GM12878 (cell line): ENCODE measurements at places on chromosomes 4 and X.

DNA sequence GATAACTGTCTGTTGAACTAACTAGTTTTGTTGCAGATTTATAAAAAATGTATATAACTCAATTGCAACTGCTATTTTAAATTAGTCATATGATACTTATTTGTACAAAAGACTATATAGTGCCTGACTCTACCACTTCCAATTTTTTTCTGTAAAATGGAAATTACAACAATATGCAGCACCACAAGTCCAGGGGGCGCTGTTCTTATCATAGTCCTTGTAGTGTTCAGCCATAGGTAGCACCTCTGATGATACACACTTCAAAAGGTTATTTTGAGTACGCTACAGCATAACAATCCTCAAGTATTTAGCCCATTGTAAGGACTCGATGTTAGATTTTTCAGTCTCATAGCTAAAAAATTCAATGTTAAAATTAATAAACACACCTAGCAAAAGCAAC, 174.9 kb downstream of the CORIN start:
- no peak for DNase-seq

GRCh38 chr4:70571772-70572171, 20.3 kb upstream of the AMBN start:
- DNase-seq, result no peak

- DNase-seq, result peak; percentile 15
Measured at GRCh38 chrX:15202454-15203177, 67.3 kb downstream of the ASB9 start.

- DNase-seq, result no peak
Measured at GRCh38 chrX:115906276-115906675, 264.3 kb upstream of the AGTR2 start.

DNA sequence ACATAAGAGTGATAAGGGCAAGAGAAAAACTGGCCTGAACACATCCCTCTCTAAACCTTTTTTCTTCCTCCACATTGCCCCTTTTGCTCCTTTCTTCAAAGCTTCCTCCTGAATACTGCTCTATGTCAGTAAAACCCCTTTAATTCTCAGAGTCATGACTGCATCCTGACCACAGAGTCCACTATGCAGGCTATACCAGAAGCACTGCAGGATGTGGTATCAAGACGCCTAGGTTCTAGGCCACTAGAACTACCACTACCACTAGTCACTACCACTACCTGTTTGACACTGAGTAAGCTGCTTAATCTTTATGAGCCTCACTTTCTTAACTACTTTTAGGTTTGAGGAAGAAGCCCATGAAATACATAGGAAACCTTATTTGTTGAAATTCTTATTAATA, 38.7 kb downstream of the ARHGEF9 start:
- DNase-seq, result no peak

DNA sequence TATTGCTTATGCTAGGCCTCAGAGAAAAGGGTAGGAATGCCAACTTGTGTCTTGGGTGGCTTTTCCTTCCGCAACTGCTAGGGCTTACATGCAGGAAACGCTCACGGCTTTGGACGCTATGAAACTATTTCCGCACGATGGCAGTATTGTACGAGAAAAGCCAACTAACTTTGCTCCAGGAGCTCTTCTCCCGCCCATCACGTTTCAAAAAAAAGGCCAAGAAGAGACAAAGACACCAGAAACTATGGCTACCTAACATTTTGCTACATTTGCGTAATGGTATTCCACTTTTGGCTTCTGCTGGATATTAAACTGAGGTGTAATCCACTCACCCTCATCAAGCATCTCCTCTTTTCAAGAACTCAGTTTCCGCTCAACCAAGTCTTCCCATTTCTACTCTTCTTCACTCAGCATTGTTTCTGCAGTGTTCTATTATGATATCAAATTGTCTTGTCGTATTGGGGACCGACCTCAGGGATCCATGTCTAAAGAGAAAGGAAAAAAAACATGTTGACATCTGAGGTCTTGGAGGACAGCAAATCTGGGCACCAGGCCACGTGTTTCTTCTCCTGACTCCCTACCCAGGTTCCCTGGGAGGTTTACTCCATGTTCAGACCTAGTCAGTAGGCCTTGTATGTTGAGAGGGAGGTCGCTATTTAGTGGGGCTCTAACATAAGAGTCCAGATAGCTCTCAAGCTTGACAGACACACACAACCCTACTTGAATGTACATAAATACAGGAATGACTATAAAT, 239.4 kb upstream of the STK26 start:
- DNase-seq, result peak; percentile 90

DNA sequence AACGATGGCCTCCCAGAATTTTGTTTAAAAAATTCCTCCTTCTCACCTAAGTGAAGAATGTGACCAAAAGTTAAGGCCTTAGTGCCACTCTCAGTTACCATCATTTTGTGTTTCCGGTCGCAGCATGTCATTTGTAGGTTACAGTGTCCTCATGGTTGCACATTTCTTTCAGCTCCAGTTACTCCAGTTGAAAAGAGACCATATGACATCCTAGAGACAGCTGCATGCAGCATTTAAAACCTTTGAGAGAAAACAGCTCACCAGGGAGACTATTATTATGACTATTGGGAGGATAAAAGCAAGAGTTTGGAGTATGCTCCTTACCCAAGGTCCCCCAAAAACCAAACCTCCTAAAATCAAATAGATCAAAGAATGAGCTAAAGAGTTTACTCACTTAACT, 45.8 kb downstream of the MGARP start:
- DNase-seq, result no peak

- no peak for DNase-seq
Measured at GRCh38 chr4:186159613-186160012, 31.8 kb upstream of the CYP4V2 start.

- no peak for DNase-seq
Measured at GRCh38 chrX:154829926-154830442, 4.5 kb downstream of the SMIM9 start.

DNA sequence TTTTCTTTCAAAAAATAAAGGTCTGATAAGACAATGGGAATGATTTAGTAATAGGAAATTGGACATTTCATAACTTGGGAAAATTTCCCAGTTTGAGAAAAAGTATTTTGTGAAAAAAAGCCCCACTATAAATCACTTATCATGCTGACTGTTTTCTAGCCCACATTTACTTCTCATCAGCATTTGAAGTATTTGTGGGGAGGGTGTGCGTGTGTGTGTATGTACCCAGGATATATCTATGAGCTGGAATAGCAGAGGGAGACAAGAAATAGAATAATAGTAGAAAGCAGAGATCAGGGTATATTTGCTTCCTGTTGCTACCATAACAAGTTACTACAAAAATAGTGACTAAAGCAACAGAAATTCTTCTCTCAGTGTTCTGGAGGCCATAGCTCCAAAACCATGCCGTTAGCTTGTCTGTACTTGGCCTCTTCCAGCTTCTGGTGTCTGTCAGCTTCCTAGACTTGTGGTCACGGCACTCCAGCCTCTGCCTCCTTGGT, 139.8 kb downstream of the PTTG2 start:
- no peak for DNase-seq

DNA sequence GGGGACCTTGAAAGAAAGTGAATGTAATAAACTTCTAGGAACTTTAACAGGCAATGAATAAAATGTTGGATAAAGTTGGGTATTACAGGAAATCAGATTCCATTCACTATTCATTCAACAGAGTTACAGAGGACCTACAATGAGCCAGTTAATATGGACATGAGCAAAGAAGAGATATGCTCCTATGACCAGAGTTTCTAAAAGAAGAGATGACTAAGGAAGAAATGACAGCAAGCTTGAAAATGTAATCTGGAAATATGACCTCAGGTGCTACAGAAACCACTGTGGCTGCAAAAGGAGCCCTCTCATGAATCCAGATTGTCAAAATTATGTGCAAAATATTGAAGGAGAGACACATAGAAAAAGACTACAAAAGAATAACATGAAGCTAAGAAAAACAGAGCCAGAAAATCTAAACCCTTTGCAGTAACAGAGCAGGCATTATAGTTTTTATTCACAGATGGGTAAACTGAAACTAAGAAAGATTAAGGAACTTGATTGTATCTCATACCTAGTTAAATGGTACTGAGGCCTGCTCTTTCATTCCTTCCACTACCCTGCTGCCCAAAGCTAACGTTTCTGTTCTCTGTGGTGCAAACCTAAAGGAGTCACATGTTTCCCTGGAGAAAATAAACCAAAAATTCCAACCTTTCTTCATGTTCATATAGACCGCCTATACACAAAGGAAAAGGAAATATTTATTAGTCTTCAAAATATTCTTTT, 378.3 kb downstream of the GBA3 start:
- DNase-seq, result no peak

DNA sequence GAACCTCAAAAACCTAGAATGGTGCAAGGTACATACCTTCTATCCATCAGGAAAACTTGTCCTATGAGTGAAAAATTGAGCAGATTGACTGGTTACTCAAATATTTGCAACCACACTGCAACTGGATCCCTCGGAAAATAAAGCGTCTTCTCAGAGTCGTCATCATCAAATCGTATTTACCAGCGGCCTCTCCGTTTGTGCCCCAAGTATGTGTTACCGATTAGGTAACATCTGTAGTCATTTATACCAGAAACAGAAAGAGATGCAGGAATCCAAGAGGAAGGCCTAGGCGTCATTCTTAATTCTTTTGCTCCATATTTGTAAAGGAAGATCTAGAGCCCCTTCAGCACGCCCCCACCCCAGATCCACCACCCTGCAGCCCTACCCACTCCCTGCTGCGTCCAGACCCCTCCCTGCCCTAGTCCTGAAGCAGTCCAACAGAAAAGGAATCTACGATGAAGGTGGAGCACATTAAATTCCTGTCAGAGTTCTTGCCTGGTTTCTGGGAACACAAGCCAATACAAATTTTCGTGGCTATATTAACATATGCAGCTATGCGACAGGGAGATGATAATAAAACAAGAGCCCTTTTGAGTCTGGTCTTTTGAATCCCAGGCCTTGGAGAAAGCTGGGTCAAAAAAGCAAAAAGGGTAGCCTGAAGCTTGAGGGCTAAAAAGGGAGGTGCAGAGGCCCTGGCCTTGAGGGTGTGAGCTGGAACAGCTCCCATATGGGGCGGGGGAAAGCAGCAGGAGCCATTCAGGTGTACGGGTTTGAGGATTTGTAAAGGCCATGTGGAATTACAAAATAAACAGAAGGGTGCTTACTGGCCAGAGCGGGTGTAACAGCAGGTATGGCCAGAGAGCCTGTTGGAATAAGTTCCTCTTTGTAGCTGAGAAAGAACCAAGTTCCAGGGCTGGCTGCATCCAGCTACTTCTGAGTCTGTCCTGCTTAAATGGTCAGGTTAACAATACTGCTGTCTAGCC, 77.0 kb downstream of the ZNF827 start:
- no peak for DNase-seq

GRCh38 chr4:70938086-70938485, 35.9 kb downstream of the MOB1B start:
- no peak for DNase-seq

- no peak for DNase-seq
Measured at GRCh38 chr4:133156556-133156955, 7.5 kb downstream of the PCDH10 start.

- no peak for DNase-seq
Measured at GRCh38 chr4:114005569-114006442, 26.4 kb upstream of the ARSJ start.

- no peak for DNase-seq
Measured at GRCh38 chr4:71006203-71006907, 12.9 kb downstream of the DCK start.

GRCh38 chr4:184384810-184385557, 89.4 kb downstream of the IRF2 start:
- DNase-seq, result no peak
